Activated T-helper 1 cell treated with anti-CD3 and anti-CD28 coated beads, Interleukin-12 subunit alpha, Interleukin-12 subunit beta, Interleukin-2, Interleukin-4 antibody, amounts not matched to agents 30 ng/mL and 10 ng/mL and 1 ng/mL, durations not matched to agents 14 hours and 24 hours and 36 hours (primary cell): ENCODE measurements at places on chromosomes 1 and 21. TPM values are rescaled to one million over a fixed set of nuclear protein-coding genes. Genes with fewer than 3 reads are reported as not detected.

GRCh38 chr1:91830242-91831131 lies 55.5 kb downstream of the TGFBR3 start:
- no peak for DNase-seq

GRCh38 chr1:219339466-219339865 lies 165.8 kb downstream of the LYPLAL1 start:
- DNase-seq = no peak

DNA sequence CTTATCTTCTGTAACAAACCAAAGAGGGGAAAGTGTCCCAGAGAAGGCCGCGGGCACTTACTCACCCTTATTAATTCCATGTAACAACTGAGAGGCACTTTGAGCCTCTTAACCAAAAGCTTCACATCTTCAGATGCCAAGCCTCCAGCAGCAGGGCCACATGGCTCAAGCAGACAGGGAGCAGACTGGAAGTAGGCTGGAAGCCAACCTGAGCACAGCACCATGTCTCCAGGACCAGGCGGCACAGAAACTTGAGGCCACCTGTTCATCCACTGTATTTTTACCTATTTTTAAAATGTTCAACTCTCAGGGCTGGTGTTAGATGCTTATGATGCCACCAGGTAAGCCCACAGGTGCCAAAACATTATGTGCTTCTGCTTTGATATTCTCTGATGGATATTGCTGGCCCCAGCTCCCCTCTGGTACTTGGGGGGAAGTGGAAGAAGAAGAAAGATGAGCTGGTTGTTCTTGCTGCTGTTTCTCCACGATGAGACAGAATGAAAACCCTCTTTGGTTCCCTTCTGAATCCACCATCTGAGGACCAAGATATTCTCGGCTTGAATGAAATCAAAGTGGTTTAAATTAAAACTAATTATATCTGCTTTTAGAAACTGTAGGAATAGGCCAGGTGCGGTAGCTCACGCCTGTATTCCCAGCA lies 30.6 kb upstream of the SDE2 start:
- no peak for DNase-seq

GRCh38 chr1:41481109-41481775 lies 3.2 kb downstream of the EDN2 start:
- no peak for DNase-seq

DNA sequence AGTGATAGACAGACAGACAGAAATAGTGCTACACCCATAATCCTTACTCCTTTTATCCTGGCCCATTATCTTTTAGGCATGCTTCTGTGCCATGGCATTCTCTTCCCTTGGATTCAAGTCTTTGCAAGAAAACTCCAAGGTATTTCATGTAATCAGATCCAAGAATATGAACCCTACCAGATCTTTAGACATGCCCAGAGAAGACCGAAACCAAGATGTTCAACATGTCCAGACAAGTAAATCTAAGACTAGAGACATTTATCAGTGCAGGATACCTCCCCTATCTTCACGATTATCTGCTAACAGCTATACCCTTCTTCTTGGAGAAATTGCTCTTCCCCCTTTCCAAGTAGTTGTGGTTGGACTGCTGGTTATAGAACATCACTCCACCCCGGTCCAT lies 11.8 kb upstream of the C1orf141 start:
- no peak for DNase-seq

- DNase-seq = no peak
Measured at GRCh38 chr1:3439346-3440299, 14.8 kb upstream of the ARHGEF16 start.

MX1 gene
- total RNA-seq = 89.4 and 92.8 TPM in 2 replicates

CLCNKA gene
- not detected in 2 replicates for total RNA-seq

C1orf56 gene
- total RNA-seq = 1.6 and 1.7 TPM in 2 replicates

AVPR1B gene
- not detected in 2 replicates for total RNA-seq
